Uterus (tissue), 4 donors: ENCODE measurements at places on chromosomes 11 and 22. TPM values are rescaled to one million over a fixed set of nuclear protein-coding genes. Genes with fewer than 3 reads are reported as not detected.

- no peak for DNase-seq
Observed at GRCh38 chr11:3659595-3660515, 11.3 kb downstream of the CHRNA10 start.

SLC43A3 gene
- 62.0 TPM for total RNA-seq

HBG2 gene
- total RNA-seq = 1,050 TPM

PLEKHA7 gene
- 13.3 TPM for total RNA-seq

CCDC73 gene
- 0.55 TPM for total RNA-seq

DNA sequence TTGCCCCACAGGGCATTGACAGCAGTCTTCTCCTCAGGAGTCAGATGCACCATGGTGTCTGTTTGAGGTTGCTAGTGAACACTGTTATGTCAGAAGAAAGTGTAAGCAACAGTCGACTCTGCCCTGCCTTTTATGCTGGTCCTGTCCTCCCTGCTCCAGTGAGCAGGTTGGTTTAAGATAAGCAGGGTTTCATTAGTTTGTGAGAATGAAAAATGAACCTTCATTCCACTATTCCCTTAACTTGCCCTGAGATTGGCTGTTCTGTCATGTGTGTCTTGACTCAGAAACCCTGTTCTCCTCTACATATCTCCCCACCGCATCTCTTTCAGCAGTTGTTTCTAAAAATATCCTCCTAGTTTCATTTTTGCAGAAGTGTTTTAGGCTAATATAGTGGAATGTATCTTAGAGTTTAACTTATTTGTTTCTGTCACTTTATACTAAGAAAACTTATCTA, at the start of gene HBD:
Gene HBD, minus strand, starts transcription at position 103 of the 454 bp plus-strand sequence. Its CDS starts 50 bp downstream, at position 53.
- no peak for DNase-seq

DNA sequence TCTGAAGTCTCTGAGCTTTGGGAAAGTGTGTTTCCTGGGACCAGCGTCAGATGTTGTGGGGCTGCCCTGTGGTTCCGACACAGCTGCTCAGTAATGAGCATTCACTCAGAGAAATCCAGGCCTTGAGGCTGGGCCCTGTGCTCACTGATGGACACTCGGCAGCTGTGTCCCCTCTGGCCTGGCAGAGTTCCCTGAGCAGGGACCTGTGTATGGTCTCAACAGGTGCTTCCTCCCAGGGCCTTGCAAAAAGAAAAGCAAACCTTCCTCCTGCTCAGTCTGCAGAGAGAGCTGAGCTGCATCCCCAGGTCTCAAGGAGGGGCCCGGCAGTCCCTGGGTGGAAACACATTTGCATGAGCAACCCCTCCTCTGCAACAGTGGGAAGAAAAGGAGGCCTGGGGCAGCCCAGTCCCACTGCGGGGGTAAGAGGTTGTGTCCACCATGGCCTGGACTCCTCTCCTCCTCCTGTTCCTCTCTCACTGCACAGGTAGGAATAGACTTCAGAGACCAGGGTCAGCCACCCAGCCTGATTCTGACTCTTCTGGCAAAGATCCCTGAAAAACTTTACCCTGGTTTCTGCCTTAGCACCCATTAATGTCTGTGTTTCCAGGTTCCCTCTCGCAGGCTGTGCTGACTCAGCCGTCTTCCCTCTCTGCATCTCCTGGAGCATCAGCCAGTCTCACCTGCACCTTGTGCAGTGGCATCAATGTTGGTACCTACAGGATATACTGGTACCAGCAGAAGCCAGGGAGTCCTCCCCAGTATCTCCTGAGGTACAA, 131.2 kb downstream of the VPREB1 start:
- DNase-seq = no peak
